ENCODE measurements at places on chromosomes 6 and 20.

GRCh38 chr6:139251045-139251690, 40.6 kb downstream of the TXLNB start:
- DNase-seq, result no peak

GRCh38 chr6:34855463-34855862, 32.4 kb downstream of the TAF11 start:
- no peak for DNase-seq

DNA sequence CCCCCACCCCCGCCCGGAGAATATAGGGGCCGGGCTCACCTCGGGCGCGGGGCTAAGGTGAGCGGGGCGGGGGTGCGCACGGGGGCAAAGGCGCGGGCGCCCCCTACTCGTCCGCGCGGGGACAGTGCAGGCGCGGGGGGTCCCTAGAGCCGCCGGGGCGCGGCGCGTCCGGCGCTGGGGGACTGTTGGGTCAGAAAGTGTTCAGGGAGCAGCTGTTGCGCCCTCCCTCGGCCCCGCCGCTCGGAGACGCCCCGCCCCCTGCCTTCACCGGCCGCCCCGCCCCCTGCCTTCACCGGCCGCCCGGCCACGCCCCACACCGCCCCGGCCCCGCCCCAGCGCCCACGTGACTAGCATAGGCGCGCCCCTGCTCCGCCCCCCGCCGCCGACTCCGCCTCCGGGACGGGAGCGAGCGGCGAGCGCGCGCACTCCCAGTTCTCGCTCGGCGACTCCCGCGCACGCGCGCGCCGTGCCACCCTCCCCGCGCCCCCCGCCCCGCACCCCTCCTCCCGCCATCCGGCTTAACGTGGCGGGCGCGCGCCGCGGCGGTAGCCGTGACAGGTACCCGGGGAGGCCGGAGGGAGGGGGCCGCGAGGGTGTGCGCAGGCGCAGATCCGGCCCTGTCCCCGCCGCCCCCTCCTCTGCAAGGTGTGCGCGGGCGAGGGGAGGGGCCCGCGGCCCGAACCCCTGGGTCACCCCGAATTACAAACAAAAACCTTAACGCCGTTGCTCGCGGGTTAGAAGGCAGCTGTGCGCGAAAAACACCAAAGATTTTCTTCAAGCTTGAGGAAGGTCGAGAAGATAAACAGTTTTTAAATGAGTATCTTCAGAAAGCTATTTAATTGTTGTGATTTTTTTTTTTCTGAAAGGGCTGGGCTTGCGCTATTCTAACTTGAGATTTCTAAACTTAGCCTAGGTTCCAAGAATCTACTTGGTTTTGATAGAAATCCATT, 704 bp upstream of the ZNF217 start:
- peak; percentile 64 for DNase-seq

DNA sequence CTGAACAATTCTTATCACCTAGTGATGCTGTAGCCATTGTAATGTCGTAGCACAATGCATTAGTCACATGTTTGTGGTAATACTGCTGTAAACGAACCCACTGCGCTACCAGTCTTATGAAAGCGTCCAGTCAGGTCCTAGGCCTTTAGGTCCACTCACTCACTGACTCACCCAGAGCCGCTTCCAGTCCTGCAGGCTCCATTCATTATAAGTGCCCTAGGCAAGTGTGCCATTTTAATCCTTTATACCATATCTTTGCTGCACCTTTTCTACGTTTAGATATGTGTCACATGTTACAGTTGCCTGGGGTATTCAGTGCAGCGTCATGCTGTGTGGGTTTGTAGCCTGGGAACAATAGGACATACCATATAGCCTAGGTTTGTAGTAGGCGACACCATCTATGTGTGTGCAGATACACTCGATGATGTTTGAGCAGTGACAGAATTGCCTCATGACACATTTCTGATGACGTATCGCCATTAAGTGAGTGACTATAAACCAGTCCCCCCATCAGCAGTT, 15.4 kb downstream of the IGF2R start:
- DNase-seq, result no peak

GRCh38 chr20:63232235-63233060, 3.3 kb upstream of the BIRC7 start:
- no peak for DNase-seq

DNA sequence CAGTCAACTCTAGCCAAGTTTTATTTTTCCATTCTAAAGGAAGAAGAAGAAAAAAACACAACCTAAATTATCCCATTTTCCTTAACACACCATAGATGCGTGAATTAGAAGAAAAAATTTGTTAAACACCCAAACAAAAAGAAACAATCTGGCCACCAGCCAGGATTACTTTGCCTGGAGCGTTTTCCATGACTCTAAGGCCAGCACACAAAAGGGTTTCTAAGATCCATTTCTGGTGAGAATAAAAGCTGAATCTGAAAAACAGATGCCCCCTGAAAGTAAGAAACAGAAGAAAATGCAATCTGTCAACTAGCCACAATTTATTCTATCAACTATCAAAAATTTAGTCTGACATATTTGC, 267.2 kb upstream of the SULF2 start:
- no peak for DNase-seq

- no peak for DNase-seq
Measured at GRCh38 chr6:107750176-107750797, 73.8 kb downstream of the SCML4 start.

DNA sequence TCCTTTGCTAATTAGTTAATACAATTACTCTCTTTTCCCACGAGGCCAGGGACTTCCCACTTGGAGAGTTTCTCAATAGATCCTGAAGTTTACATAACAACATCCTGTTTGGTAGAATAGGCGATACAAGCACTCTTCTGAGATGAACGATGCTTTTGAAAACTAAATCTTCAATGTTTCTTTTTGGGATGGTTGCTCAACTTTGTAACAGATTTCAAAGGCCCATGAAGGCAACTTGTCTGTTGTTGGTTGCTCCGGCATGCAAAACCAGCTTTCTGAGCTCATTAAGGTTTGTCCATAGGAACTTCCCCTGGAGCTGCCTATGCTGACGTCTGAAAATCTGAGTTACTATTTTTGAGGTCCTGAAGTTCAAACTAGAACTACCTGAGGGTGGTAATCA, 25.9 kb upstream of the ROS1 start:
- DNase-seq, result no peak

DNA sequence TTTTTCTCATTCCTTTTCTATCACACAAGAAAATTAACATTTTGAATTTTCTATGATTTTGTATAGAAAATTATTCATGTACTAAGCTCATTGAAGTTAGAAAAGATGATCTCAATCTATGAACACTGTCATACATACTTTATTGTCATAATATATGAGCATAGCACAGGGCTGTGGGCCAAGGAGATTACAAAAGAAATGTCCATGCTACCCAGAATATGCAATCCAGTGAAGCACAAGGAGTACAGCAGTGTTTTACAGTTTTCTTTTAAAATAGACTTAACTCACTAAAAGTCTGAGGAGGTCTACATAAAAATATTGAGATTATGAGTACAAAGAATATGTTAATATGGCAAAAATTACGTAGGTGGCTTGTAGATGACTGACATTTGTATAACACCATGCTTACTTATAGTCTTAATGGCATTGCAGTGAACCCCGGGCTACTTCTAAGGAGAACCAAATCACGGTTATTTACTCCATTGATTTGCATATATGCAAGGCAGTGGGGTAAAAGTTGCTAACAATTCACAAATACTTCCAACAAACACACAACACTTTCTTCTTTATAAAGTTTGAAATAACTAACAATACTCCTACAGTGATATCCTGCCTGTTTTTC, 257.1 kb downstream of the BCKDHB start:
- DNase-seq, result no peak

GRCh38 chr20:43910564-43910963, 4.1 kb upstream of the TOX2 start:
- no peak for DNase-seq

- no peak for DNase-seq
Measured at GRCh38 chr20:23776067-23776771, 25.5 kb upstream of the CST1 start.

DNA sequence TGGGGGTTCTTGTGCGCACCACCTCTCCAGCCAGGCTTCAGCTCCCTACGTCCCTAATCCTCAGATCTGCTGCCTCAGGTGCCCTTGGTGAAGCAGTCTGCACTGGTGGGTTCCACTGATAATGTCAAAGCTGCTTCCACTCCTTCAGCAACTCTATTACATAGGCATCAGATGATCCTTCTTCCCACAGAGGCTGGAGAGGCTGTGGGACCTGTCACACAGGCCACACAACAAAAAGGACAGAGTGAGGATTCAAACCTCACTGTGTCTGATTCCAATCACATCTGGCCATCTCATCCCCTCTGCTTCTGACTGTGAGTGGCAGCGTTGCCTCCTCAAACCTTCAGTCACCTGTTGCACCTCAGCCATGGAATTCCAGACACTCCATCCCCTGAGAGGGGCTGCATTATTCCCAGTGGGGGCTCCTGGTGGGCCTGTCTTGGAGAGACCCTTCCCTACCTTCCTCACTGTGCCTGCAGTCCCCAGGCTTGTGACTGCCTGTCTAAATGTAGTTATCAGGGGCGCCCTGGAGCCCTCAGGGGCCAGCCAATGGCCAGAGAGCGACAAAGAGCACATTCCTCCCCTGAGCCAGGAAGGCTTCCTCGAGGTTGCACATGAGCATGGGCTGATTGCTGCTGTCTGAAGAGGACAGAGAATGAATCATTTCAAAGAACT, 211.4 kb upstream of the ECI2 start:
- DNase-seq, result no peak

DNA sequence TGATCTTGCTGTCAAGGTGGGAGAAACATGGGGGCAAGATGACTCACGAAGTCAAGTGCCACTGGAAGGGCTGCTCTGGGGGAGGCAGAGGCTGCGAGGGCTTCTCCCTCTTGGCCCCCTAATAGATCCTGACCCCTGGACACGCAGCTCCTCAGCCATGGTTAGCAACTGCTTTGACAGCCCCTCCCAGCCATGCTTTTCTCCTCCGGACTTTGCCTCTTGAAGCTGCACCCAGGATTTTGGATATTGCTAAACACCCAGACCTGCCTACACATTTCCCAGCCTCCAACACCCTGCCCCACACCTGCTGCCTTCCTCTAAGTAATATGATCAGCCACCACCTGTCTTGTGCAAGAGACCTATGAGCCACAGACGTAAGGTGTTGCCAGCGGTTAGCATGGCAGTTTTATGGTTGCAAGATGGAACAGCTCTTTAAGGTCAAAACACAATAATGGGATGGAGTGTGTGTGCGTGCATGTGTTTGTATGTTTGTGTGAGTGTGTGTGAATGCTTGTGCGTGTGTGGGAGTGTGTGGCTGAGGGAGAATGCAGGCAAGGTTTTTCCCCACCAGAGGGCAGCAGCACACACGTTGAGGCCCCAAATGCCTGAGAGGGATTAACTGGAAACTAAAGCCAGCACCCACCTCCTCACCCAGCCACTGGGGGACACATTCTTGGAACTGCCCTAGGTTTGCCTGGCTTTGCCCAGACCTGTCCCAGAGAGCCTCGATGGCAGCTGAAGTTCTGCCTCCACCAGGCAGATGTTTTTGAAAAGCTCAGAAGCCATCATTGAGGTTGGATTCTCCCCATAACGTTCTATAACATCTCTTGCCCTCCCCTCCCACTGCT, 2.5 kb downstream of the IP6K3 start:
- DNase-seq, result no peak

- no peak for DNase-seq
Measured at GRCh38 chr20:15195378-15195777, 858.0 kb upstream of the FLRT3 start.

GRCh38 chr6:148440877-148441453, 98.3 kb downstream of the SASH1 start:
- DNase-seq, result no peak

DNA sequence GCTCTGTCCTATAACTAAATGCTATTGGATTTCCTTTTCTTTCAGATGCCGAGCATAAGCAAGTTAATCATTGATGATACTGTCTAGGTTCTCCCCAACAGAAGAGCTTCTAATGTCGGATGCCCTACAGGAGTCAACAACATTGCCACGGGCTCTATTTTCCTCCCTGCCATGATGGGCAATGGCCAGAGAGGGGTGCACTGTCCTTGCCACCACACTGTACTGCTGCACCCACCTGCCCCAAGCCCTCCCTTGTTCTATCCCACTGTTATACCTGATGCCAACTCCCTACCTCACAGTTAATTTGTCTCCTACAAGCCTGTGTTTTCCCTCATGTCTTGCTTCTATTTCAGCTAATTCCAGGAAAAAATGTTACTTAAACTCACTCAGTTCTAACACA, 773.6 kb upstream of the CHD6 start:
- no peak for DNase-seq

- peak; percentile 52 for DNase-seq
Measured at GRCh38 chr6:107114213-107114925, 946 bp downstream of the BEND3 start.

- no peak for DNase-seq
Measured at GRCh38 chr6:159112714-159113113, 56.5 kb upstream of the FNDC1 start.

All from cortex of kidney (tissue), 1 donor.